ENCODE measurements at places on chromosomes 13 and 19. TPM values are rescaled to one million over a fixed set of nuclear protein-coding genes. Genes with fewer than 3 reads are reported as not detected.

Gene ENOX1
- 0.19 TPM for total RNA-seq

Gene MIA
- total RNA-seq: not detected

Gene SRRM5
- total RNA-seq: 0.40 TPM

Gene OSCAR
- total RNA-seq: 0.23 TPM

Gene ADAT3
- total RNA-seq: 12.5 TPM

Gene NLRP5
- total RNA-seq: not detected

Gene RETN
- total RNA-seq: 0.88 TPM

Gene SHKBP1
- total RNA-seq: 119 TPM

Gene SULT2A1
- not detected for total RNA-seq

Gene CGB5
- total RNA-seq: not detected

Gene CCDC8
- not detected for total RNA-seq

Gene GPR12
- not detected for total RNA-seq

Gene LILRA5
- not detected for total RNA-seq

Gene SLC7A9
- total RNA-seq: 0.17 TPM

Gene CLC
- 1.5 TPM for total RNA-seq

Gene C3
- total RNA-seq: not detected

Gene HSD17B14
- total RNA-seq: 0.82 TPM

Gene PTPRH
- total RNA-seq: not detected

Gene CLASRP
- 107 TPM for total RNA-seq

Gene ATP4A
- total RNA-seq: not detected

Gene DLEU7
- total RNA-seq: not detected

Gene PRTN3
- not detected for total RNA-seq

Gene DCT
- total RNA-seq: 0.13 TPM

Gene GEMIN7
- 23.8 TPM for total RNA-seq

Gene ERVK3-1
- 59.5 TPM for total RNA-seq

Gene NLRP9
- not detected for total RNA-seq

Gene KLF2
- total RNA-seq: 386 TPM

Gene OR7C1
- total RNA-seq: not detected

Data from activated naive CD4-positive, alpha-beta T cell treated with anti-CD3 and anti-CD28 coated beads, Interleukin-2, amount 10 ng/mL, durations not matched to agents 5 hours and 36 hours (primary cell).